ENCODE measurements at places on chromosomes 16 and 17. TPM values are rescaled to one million over a fixed set of nuclear protein-coding genes. Genes with fewer than 3 reads are reported as not detected.

PARD6A gene
- 5.6 TPM for total RNA-seq

CD300LD gene
- not detected for total RNA-seq

PMFBP1 gene
- total RNA-seq, result 5.6 TPM

NT5M gene
- total RNA-seq, result 10.2 TPM

PRAC1 gene
- not detected for total RNA-seq

OR1A1 gene
- not detected for total RNA-seq

PRSS33 gene
- total RNA-seq, result not detected

NKD1 gene
- 11.4 TPM for total RNA-seq

SEZ6 gene
- total RNA-seq, result 0.22 TPM

PLEKHH3 gene
- total RNA-seq, result 66.3 TPM

KIF19 gene
- total RNA-seq, result 0.15 TPM

ZNF423 gene
- 0.22 TPM for total RNA-seq

RNF43 gene
- 42.2 TPM for total RNA-seq

CDRT15L2 gene
- total RNA-seq, result not detected

TBC1D3 gene
- total RNA-seq, result not detected

SCGB1C2 gene
- total RNA-seq, result not detected

NLGN2 gene
- 60.5 TPM for total RNA-seq

SGF29 gene
- total RNA-seq, result 19.7 TPM

CFAP97D1 gene
- total RNA-seq, result 0.15 TPM

HLF gene
- total RNA-seq, result 1.5 TPM

TBC1D3B gene
- 11.3 TPM for total RNA-seq

CLEC10A gene
- total RNA-seq, result not detected

CCL4 gene
- 1.2 TPM for total RNA-seq

SSTR5 gene
- 7.2 TPM for total RNA-seq

KRT13 gene
- 3.7 TPM for total RNA-seq

RRAD gene
- total RNA-seq, result 2.2 TPM

CLEC3A gene
- not detected for total RNA-seq

KRTAP1-5 gene
- total RNA-seq, result not detected

CDRT4 gene
- 6.2 TPM for total RNA-seq

CPHXL2 gene
- not detected for total RNA-seq

TP53TG3F gene
- not detected for total RNA-seq

PSMC3IP gene
- 24.3 TPM for total RNA-seq

FAAP100 gene
- 53.4 TPM for total RNA-seq

MGAT5B gene
- 4.4 TPM for total RNA-seq

ADORA2B gene
- 47.5 TPM for total RNA-seq

DBNDD1 gene
- 60.2 TPM for total RNA-seq

ETV4 gene
- 51.5 TPM for total RNA-seq

SLC16A11 gene
- not detected for total RNA-seq

TMEM235 gene
- total RNA-seq, result not detected

PKMYT1 gene
- 104 TPM for total RNA-seq

PLA2G15 gene
- 7.5 TPM for total RNA-seq

ODF4 gene
- total RNA-seq, result not detected

CCDC200 gene
- not detected for total RNA-seq

DUS2 gene
- total RNA-seq, result 27.3 TPM

PRRT2 gene
- total RNA-seq, result 4.0 TPM

SOCS3 gene
- 26.7 TPM for total RNA-seq

TMEM231 gene
- 9.7 TPM for total RNA-seq

CNGB1 gene
- total RNA-seq, result not detected

KRT28 gene
- not detected for total RNA-seq

HBZ gene
- total RNA-seq, result not detected

KRTAP1-1 gene
- total RNA-seq, result not detected
